ENCODE measurements at places on chromosomes 16 and 17. TPM values are rescaled to one million over a fixed set of nuclear protein-coding genes. Genes with fewer than 3 reads are reported as not detected.
A peak's percentile ranks its signal among the peaks of the same experiment; 100 is the strongest.

DNA sequence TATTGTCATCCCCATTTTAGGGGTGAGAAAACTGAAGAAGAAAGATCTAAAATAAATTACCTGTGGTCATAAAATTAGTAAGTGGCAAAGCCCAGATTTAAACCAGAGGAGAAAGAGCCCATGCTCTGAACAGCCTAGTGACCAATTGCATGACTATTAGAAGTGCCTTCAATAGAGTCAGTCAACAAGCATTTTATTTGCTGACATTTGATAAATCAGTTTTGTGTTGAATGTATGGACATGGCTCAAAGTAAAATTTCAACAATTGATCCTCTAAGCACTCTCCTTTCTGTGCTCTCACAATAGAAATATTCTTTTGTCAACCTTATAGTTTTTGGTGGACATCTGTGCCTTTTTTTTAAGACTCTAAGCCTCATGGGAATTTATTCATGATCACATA, 572.9 kb upstream of the SOX9 start:
- DNase-seq, result no peak

GRCh38 chr17:27532269-27533263, 76.3 kb downstream of the KSR1 start:
- no peak for DNase-seq

GRCh38 chr16:30535106-30535776, 583 bp upstream of the ZNF747 start:
- DNase-seq, result no peak

DNA sequence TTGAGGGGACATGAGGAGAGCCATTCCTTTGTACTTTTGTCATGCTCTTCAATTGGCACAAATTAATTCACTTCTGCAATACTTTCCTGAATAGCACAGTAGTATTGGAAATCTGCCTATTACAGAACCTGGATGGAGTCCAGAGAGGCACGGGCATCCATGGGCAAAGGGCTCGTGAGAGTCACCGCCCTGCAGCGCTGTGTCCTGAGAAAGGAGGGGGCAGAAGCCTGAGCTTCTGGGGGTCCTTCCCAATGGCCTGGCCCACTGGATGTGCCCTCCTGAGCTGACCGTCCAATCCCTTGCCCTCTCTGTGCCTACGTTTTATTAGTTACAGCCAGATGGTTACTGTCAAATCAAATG, 3.5 kb downstream of the G6PC1 start:
- DNase-seq, result no peak

- no peak for DNase-seq
Observed at GRCh38 chr17:77295241-77295853, 154.6 kb downstream of the SEC14L1 start.

GRCh38 chr17:59786536-59787319, 79.3 kb downstream of the VMP1 start:
- DNase-seq, result peak; percentile 86

- DNase-seq, result no peak
Observed at GRCh38 chr16:68289621-68290329, 21.0 kb downstream of the SLC7A6OS start.

DNA sequence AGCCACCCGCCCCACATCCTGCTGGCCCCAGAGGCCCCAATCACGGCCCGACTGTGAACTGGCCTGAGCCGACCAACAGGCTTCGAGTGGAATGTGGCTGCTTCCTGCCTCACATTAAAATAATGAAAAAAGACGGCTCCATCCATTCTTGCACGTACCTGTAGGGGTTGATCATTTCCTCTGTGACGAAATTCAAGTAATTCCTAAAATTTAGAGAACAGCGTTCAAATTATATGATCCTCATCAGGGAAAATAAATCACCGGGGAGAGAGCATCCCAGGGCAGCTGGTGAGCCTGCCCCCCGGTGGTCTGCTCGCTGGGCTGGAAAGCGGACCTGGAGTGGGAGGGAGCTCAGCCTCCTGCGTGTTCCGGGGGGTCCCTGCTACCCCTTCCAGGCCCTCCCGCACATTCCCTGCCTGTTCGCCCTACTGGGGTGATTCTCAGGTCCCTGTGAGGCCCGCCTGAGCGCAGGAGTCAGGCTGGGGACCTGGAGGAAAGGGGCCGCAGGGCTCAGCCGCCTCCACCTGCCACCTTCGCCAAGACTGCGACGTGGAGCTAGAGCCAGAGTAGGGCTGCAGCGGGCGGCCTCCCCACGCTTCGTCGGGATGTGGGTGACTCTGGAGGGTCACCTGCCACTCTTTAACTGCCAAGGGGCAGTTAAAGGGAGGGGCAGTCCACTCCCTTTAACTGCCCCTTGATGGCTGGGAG, 28.9 kb downstream of the SLC7A5 start:
- no peak for DNase-seq

GRCh38 chr16:27304881-27305745, 8.7 kb upstream of the IL4R start:
- DNase-seq, result no peak

- no peak for DNase-seq
Observed at GRCh38 chr16:56269281-56269680, 78.0 kb downstream of the GNAO1 start.

Gene GPRC5C
- 40.6 TPM for polyA plus RNA-seq

Gene CRYBA1
- not detected for polyA plus RNA-seq

All from urinary bladder (tissue), 4 donors.